Activated CD4-positive, alpha-beta T cell treated with anti-CD3 and anti-CD28 coated beads, Interleukin-2, amount 50 U/mL, for 48 hours (primary cell): ENCODE measurements at places on chromosomes 2 and 18.

- DNase-seq: no peak
Measured at GRCh38 chr2:240250150-240250984, 109.9 kb upstream of the OTOS start.

DNA sequence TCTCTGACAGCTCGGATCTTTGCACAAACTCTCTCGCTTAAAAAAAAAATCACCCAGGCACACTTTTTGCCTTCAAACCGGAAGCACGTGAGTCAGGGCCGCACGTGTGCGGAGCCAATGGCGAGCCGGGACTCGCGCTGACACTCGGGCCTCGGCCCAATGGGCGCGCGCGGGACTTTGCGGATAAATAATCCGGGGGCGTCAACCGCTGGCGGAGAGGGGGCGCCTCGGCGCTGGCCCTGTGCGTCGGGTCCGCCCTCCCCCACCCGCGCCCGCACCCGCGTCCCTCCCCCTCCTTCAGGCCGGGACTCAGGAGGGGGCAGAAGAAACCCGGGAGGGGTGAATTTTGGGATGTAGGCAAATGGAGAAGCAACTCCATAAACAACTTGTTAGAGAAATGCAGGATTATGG, 319 bp upstream of the EN1 start:
- no peak for DNase-seq

- DNase-seq: no peak
Measured at GRCh38 chr2:9661261-9661660, 30.5 kb upstream of the YWHAQ start.

GRCh38 chr2:10287761-10288160, 14.9 kb upstream of the HPCAL1 start:
- no peak for DNase-seq

DNA sequence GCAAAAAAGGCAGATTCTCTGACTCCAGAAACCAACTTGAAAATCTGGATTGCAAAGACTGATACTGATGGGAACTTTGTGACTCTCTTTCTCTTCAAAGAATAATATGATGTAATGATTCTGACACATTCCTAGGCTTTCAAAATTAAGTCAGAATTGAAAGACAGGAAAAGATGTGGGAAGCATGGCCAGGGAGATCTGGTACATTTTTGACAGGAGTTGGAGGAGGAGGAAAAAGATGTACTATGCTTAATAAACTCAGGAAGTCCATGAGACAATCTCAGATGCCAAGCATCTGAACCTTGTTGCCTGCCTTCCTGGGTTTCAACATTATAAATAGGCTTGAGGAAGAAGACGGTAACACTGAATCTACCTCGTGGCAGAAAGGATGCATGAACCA, 34.2 kb downstream of the KLF7 start:
- no peak for DNase-seq

DNA sequence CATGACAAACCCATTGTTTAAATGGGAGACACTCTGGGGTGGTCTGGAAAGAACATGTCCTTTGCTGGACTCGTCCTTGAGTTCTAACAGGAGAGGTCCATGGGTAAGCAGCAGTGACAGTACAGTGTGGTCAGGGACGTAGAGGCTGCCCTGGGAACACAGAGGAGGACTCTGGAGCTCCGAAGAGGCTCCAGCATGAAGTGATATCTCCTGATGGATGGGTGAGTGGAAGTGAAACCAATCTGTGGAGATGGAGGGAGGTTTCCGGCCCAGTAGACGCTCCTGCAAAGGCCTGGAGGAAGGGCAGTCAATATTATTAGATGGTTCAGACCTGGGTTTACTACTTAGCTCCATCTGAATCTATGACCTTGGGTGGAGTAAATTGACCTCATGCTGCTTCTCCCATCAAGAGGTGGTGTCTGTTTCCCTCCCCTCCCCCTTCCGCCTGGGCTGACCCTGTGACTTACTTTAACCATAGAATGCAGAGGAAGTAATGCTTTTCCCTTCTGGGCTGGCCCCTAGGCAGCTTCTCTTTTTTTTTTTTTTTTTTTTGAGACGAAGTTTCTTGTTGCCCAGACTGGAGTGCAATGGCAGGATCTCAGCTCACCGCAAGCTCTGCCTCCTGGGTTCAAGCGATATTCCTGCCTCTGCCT, 2.3 kb upstream of the TFCP2L1 start:
- no peak for DNase-seq

- no peak for DNase-seq
Measured at GRCh38 chr2:39266139-39266805, 22.5 kb upstream of the CDKL4 start.

GRCh38 chr18:77223653-77224052, 26.0 kb upstream of the GALR1 start:
- no peak for DNase-seq

DNA sequence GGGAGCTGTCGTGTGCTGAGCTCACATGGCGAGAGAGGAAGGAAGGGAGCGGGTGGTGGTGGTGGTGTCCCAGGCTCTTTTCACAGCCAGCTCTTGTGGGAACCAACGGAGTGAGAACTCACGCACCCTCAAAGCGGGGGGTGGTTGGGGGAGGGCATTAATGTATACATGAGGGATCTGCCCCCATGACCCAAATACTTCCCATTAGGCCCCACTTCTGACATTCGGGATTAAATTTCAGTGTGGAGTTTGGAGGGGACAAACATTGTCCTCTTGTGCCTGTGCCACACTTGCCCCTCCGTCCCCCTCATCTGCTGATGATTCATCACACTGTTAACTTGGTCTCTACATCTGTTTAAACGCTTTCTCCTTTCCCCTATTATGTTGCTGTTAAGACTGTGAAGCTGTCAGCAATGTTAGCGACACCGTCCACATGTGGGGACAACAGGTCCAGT, 22.5 kb downstream of the INPP4A start:
- DNase-seq: no peak

DNA sequence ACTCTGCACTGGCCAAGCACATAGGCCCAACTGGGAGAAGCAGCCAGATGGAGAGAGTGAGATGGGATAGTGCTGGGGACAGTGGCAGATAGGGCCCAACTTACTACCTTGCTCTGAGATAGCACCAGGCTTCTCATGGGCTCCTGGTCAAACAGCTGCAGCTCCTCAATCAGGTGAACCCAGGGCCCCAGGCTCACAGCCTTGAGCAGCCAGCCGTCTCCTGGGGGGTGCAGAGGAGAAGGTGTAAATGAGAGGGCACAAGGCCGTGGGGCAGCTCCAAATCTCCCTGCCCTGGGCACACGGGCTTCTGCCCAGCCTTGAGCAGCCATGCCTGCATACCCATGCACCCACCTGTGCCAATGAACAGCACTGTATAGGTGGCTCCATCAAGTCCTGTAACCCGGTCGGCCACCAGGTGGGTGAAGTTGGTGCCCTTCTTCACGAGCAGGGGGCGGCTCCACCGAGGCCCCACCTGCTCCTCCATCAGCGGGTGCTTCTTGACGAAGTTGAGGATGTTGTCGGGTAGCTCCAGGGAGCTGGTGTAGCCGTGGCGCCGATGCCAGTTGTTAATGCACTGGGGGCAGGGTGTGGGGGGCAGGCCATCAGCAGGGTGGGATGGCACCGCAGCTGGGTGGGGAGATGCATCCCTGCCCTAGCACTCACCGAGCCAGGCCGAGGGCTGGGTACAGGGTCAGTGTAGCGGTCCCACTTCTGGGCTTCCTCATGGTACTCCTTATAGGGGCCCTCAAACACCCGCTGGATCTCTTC, 5.9 kb upstream of the ANKRD39 start:
- DNase-seq: no peak

DNA sequence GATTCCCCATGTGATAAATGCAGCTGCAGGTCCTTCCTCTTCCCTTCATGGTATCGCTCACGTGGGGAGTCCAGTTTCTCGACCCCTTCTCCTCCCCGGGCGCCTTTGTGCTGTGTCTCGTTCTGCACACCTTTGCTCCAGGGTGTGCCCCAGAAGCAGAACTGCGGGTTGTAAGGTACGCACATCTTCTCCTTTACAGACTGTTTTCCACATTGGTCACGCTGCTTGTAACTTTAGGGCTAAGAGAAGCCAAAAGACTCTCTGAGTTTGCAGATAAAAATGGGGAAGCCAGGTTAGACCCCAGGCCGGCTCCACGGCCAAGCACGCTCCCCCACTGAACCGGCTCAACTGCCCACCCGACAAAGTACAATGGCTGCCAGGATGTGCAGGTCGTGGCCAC, 45.9 kb upstream of the TFCP2L1 start:
- DNase-seq: no peak

- DNase-seq: no peak
Measured at GRCh38 chr2:241010531-241011295, 12.3 kb downstream of the SNED1 start.

- DNase-seq: peak; percentile 84
Measured at GRCh38 chr2:98385050-98385699, 38.9 kb downstream of the CNGA3 start.
